Activated naive CD4-positive, alpha-beta T cell treated with anti-CD3 and anti-CD28 coated beads, Interleukin-2, amount 50 U/mL, for 16 hours (primary cell): ENCODE measurements at places on chromosomes 2 and 18.
A peak's percentile ranks its signal among the peaks of the same experiment; 100 is the strongest.

DNA sequence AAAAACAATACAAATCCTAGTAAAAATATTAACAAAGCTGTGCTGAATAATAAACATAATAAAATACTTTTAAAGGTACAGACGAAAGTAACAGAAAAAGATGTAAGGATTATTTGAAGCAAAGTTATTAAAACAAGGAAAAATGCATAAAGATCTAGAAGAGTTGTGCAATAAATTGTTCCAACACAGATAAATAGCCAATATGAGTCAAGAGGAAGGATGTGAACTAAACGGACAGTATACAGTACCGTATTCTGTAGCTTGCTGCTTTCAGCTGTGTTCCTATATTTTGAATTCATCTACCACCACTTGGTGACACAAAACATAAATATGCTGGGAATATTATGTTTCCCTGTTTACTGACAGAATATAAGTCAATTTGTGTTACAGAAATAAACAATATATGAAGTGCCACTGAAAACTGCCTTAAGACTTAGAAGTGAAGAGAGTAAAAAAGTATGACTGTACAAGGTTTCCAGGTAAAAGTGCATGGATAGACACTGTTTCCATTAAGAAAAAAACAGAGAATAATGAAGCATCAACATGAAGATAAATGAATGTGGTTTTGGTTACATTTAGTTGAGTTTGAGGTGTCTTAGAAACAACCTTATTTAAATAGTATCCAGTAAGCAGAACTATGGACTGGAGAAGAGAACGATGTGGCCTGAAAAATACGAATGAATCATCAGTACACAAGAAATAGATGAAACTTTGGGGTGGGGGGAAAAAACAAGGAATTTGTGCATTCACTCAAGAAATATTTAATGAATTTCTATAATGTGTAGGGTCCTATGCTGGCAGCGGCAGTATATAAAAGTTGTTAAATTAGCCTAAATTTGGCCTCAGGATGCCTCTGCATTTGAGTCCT is 13.1 kb downstream of the PPP3R1 start:
- no peak for DNase-seq

DNA sequence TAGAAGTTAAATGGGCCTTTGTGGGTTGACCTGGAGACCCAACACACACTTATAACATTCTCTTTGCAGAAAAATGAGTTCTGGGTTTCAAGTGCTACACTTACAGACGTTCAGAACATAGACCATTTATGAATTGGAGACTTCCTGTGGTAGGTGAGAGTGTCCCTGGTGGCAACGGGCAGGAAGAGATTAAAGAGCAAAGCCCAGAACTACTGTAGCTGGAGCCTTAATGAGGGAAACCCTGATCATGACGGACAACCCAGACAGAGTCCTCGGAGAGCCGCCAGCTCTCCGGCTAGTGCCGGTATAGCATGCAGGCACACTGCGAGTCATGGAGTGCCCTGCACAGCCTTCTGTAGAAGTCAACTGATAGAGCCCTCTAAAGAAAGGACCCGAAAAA is 44.5 kb upstream of the RMDN2 start:
- DNase-seq = no peak

GRCh38 chr2:203782262-203782976 is 76.0 kb downstream of the CD28 start:
- peak; percentile 66 for DNase-seq

DNA sequence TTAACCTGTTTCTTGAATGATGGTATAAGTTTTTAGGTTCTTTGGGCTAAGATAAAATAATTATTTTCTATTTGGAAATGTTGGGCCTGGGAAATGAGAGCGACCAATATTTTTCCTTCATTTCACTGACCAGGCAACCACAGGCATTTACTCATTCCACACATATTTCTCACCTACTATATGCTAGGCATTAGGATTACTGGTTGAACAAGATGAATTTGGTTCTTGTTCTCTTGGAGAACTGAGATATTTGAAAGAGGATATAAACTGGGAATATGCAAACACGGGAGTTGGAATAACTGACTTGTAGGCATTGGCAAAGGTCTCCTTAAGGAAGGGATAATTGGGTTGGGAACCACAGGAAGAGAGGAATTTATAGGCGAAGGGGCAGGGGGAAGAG is 3.9 kb upstream of the MYL1 start:
- DNase-seq = no peak

DNA sequence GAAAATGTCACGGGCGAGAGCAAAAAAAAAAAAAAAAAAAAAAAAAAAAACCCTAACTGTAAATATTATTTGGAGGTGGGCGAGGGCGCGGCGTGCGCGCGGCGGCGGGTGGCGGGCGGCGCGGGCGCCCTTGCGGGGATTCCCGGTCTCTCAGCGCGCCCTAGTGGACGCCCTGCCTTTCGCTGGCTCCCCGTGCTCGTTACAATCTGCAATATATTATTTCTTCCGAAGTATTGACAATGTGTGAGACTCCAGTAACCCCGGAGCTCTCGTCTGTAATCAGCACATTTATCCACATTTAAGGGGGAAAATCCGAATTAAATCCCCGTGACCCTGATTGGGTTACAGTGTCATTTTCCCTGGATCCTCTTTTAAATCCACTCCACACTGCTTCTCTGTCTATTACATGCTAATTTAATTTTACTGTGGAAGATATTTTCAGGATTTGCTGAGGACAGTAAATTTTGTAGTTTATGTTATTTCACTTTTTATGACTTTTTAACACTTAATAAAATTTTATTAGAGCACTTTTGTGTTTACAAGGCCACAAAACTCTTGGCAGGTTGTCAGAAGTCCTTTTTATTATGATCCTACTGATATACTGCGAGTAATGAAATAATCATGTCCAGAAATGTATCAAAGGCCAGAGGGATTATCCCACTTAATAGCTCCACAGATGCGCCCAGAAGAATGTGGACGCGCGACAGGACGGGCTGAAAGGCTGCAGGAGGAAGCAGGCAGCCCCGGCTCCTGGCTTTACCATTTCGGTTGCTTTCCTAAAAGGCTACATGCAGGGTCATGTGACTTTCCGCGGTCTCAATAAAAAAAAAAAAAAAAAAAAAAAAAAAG is 369.1 kb downstream of the MTX2 start:
- DNase-seq = peak; percentile 63

- DNase-seq = no peak
These were observed 166.4 kb upstream of the SLC14A2 start for GRCh38 chr18:45448871-45449270.

GRCh38 chr2:173221937-173222594 is 132.6 kb upstream of the CDCA7 start:
- DNase-seq = no peak

GRCh38 chr2:105928086-105928485 is 183.4 kb downstream of the NCK2 start:
- DNase-seq = no peak

DNA sequence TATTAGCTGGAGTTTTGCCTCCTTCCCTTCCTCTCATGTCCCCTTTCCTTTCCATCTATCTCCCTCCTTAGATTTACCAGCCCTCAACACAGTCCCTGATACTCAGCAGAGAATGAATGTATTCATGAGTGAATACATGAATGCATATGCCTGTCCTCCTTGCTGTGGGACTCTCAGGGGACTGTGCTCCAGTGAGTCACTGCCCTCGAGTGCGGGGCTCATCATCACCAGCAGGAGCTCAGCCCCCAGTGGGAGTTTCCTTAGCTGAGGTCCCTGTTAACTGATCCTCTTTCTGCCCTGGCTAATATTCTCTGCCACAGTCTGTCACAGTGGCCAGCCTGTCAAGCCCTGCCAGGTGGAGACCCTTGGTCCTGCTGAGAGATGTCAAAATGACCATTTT is 104.9 kb upstream of the LHCGR start:
- no peak for DNase-seq

- DNase-seq = peak; percentile 23
These were observed 29.2 kb downstream of the UNC50 start for GRCh38 chr2:98637401-98638147.

- DNase-seq = no peak
These were observed 22.6 kb upstream of the CYP1B1 start for GRCh38 chr2:38098421-38099098.

DNA sequence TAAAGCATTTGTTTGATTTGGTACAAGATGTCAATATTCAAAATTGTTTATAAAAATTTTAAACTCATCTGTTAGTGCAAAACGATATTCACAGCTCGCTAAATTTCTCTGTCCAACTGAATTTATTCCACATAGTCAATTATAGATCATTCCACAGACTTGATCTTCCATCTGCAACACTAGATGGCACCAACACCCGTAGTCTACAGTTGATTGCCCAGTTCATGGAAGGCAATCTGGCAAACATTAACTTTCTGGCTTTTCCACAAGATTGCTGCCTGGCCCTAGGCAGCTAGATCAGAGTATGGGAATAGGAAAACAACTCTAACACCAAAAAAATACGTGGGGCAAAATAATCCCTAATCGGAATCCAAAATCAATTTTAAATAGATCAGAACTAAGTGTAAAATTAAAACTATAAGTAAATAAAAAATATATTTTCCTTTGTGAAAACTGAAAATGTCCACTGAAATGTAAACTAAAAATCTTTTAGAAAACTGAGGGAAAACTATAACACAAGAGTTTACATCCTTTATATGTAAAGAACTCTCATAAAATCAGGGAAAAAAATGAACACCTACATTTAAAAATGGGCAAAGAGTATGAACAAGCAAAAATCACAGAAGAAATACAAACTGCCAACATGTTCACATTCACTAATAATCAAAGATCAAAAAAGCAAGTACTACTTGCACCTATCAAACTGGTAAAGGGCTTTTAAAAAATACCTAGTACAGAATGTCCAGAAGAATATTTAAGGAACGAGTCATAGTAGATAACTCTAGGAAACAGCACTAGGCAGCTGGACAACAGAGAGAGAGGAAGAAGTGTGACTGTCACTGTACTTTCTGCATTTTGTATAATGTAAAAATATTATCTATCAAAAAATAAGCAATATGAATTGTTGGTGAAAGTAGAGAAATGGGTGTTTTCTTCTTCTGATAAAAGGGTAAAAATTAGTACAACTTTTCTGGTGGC is 35.0 kb downstream of the RTN4 start:
- peak; percentile 39 for DNase-seq

DNA sequence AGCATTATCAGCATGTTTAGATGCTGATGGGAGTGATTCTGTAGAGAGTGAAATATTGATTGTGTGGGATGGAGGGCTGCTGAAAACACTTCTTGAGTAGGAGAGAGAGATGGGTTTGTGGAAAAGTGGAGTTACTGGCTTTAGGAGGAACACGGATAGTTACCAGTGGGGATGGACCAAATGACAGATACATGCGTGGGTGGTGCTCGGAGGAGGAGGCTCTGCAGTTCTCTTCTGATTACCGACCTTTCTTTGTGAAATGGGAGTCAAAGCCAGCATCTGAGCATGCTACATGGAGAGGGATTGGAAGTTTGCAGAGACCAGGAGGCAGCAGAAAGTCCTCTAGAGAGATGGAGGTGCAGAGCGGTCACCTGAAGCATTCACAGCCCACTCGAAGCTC is 26.3 kb downstream of the RNF144A start:
- no peak for DNase-seq

DNA sequence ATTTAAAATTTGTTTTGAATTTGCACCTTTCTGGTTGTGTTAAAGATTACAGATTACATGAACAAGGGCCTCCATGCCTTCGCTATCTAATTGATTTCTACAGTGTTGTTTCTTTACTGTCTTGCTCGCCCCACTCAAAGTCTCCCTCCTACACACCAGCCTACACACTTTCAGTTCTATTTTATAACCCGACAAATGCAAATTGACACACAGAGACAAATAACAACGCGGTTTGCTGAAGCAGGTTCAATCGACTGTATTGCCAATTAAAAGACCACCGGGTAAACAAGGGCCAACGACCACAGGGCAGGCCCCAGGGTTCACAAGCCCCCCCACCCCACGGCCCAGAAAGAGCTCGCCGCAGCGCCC is 869 bp downstream of the STARD7 start:
- no peak for DNase-seq

DNA sequence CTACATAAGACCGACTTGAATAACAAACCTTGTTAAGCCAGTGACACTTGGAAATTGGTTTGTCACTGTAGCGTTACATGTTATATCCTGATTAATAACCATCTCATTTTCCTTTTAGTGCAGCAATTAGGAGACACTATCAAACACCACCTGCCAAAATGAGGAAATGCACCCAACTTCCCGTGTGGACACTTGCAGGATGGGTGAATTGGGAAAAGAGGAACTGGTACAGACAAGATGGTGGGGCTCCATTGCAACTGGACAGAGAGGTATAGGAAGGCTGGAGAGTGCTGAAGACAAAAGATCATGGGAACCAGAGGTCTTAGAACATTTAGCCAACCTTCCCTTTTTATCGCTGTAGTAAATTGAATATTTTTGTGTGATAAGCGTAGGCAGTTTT is 816.3 kb upstream of the HS6ST1 start:
- DNase-seq = no peak

DNA sequence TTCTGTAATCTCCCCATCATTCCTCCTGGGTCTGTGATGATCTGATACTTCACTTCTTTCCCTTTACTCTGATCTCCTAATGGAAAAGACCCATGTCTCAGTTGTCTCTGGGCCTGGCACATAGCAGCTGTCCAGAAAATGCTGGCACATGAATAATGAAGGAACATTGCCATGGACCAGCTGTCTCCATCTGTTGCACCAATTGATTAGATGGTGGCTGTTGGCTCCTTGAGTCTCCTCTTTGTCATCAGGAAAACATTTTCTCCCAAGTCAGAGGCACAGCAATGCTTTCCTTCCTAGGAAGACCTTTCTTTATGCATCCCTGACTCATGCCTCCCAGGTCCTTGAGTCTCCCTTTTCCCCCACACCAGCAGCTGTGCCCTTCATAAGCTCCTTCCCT is 286.2 kb upstream of the CXCR4 start:
- no peak for DNase-seq

DNA sequence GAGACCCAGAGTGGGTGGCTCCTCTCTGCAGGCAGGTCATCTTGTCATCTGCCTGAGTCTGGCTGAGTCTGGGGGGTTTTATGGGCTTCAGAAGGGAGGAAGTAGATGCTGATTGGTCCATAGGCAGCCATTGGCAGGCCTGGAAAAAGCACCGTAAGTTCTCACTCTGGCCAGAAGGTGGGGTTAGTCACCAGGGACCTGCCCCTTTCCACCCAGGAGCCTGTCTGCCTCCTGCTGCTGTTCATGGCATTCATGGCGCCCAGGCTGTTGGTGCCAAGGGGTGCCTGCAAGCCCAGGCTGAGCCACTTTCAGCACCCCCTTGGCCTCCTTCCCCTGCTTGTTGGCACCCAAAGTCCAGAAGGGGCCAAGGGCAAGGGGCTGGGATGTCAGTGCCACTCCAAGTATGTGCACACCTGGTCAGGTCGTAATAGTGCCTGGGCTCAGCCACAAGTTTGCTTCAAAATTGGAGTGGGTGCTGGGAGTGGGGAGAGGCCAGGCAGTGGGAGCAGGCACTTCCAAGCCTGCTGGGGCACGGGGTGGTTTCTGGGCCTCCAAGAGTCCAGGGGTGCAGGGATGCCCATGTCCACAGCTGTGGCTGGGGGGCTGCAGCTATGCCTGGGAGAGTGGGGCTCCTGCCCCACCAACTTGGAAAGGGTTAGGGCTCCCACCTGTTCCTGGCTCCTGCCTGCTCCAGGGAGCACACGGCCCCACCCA is 178.1 kb downstream of the FAM210A start:
- no peak for DNase-seq
